ENCODE measurements at places on chromosomes 6 and 20.

GRCh38 chr6:158207422-158207788, 39.3 kb downstream of the GTF2H5 start:
- peak; percentile 93 for DNase-seq

GRCh38 chr6:157954150-157955117, 27.2 kb upstream of the SYNJ2 start:
- peak; percentile 41 for DNase-seq

DNA sequence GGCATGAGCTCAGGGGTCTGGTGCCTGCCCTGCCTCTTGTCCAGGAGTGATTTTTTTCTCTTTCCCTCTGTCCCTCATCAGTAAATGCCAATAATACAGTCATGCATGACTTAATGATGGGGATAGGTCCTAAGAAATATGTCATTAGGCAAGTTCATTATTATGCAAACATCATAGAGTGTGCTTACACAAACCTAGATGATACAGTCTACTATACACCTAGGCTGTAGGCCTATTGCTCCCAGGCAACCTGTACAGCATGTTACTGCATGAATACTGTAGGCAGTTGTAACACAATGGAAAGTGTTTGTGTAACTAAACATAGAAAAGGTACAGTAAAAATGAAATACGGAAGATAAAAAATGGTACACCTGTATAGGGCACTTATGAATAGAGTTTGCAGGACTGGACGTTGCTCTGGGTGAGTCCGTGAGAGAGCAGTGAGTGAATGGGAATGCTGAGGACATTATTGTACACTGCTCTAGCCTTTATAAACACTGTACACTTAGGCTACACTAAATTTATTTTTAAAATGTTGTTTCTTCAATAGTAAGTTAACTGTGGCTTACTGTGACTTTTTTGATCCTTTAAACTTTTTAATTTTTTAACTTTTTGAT, 22.1 kb downstream of the PBOV1 start:
- DNase-seq, result no peak

- peak; percentile 74 for DNase-seq
Measured at GRCh38 chr6:147950623-147950987, 392.0 kb upstream of the SASH1 start.

GRCh38 chr6:106495014-106495413, 134.3 kb downstream of the RTN4IP1 start:
- no peak for DNase-seq

GRCh38 chr6:103799971-103800670, 1059.6 kb downstream of the HACE1 start:
- DNase-seq, result no peak

DNA sequence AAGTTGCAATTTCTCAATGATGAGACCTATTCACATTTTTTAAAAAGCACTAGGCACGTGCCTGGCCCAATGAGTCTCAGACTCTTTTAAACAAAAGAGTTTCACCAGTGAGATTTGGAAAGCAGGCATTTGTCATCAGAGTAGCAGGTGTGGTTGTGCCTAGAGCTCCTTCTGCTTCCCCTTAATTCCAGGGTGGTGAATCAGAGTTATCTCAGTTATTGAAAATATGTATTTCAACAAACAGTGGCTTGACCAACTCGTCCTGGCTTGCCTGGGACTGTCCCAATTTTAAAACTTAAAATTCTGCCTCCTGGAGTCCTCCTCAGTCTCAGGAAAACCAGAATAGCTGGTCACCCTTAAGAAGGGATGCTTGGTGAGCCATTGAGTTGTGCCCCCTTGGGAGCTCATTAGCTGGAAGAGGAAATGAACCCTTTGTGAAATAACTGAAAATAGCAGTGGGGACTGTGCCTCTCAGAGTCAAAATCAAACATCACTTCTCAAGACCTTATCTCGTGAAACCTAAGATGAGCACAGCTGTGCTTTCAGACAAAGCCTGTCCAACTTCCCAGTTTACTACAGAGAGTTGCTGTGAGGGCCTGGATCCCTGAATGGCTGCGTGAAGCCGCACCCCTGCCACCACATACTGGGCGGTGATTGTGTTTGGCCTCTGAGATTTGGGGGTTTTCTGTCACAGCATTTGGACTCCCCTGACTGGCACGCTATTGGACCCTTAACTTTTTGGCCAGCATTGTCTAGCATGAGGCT, 116.3 kb downstream of the ANKRD60 start:
- peak; percentile 73 for DNase-seq

DNA sequence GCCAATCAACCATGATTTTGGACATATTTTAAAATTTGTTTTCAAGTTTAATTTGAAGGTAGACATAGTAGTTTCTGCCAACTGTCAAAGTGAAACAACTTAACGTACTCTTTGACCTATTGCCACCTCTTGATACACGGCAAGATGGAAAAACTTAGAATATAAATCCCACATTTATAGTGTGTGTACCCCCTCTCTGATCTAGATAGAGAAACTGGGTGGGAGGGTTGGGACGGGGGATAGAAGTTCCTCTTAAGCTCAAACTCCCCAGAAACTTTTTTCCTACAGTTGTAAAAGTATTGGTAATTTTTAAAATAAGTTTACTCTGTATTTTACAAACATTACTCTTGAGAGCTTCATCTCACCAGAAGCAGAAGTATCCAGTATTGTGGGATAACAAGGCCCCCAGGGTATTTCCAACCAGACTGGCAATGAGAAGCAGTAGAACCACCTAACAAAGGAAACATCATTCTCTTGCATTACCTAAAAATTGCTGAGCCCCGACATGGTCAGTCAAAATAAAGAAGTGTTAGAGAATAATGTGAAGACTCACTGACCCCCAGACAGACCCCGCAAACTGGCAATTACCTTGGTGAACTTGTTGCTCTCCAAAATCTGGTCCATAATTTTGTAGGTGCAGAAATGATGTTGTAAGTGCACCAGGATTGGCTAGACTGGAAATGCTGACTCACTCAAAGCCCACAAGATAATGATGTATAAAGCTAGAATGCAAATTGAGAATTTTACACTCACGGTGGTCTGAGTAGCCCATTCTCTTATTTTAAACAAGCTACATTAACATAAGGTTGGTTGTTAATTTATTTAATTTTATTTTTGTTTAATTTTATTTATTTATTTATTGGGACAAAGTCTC, 74.7 kb upstream of the TNFAIP3 start:
- no peak for DNase-seq

DNA sequence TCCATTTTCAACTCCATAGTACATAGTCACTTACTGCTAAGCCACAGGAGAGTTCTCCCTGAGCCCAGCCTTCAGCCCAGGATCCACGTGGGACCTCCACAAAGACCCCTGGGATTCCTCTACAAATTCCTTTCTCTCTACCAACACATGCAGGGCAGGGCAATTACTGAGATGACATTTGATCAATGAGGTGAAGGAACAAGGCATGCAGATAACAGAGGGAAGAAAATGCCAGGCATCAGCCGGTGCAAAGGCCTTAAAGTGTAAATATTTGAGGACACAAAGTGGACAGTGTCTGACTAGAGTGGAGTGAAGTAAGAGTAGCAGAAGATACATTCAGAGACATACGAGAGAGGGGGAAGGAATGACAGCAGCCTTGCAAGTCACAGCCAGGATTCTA, 70.2 kb downstream of the HS3ST5 start:
- no peak for DNase-seq

GRCh38 chr20:34129518-34130162, 17.6 kb upstream of the EIF2S2 start:
- DNase-seq, result peak; percentile 69

GRCh38 chr20:50582591-50583234, 72.5 kb downstream of the PTPN1 start:
- no peak for DNase-seq

GRCh38 chr6:131378874-131379273, 194.2 kb upstream of the ARG1 start:
- DNase-seq, result no peak

DNA sequence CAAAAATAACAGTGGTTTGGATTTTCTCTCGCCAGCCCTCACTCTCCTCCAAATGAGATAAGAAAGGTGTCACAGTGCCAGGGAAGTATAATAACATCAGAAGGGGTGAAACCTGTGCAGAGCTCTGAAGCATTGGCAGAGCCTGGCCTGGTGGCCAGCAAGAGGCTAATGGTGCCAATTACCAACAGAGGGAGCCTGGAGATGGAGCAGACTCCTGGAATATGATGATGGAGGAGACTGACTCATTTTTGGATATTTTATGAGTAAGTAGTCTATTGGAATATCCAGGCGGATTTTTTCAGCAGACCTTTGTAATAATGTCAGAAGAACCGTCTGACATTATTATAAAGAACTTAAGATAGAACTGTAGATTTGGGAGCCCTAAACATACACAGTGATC, 442.6 kb upstream of the MARCKS start:
- peak; percentile 67 for DNase-seq

- DNase-seq, result peak; percentile 80
Measured at GRCh38 chr6:144897441-144897921, 612.3 kb downstream of the UTRN start.

GRCh38 chr20:46377518-46377917, 28.9 kb downstream of the ELMO2 start:
- DNase-seq, result no peak

DNA sequence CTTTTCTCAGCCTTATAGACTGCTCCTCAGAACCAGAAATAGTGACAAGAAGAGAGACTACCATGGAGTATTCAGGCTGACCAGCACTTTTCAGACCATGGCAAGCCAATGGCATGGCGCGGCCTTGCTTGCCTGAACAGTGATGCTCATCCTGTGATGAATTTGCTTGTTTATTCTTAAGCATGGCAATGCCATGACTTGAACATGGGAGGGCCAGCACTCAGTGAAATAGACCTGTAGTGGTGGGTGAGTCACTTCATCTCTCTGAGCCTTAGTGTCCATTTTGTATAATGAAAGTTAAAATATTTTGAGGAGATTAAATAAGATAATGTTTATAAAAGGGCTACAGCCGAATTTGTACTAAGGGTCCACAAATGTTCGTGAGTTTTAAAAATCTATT, 79.1 kb downstream of the LRRC1 start:
- peak; percentile 24 for DNase-seq

DNA sequence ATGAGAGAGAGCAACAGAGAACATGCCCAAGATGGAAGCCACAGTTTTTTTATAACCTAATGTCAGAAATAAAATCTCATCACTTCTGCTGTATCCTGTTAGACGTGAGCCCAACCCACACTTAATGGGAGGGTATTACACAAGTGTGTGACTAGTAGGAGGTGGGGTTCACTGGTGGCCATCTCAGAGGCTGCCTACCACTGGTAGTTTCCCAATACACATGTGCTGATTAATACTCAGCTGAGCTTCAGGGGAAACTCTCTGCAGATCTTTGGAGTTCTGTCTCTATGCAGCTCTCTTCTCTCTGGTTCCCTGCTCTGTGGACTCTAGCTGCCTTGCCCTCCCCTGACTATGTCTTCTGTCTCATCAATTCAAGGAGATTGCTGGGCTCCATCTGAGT, 35.7 kb downstream of the CNBD2 start:
- DNase-seq, result peak; percentile 33

DNA sequence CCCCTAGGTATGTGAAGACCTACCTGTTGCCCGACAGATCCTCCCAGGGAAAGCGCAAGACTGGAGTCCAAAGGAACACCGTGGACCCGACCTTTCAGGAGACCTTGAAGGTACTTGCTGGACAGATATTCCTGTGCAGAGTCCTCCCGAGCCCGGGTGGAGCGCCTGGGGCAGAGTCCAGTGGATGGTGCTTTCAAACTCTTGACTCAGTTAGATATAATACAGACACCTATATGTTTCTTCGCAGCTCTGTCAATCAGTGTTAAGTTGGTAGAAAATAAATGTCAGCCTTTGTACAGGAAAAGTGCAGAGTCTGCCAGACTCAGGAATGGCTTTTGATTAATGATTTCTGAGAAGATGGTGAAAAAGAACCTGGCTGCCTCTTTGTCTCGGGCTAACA, 67.2 kb downstream of the EZR start:
- DNase-seq, result no peak

DNA sequence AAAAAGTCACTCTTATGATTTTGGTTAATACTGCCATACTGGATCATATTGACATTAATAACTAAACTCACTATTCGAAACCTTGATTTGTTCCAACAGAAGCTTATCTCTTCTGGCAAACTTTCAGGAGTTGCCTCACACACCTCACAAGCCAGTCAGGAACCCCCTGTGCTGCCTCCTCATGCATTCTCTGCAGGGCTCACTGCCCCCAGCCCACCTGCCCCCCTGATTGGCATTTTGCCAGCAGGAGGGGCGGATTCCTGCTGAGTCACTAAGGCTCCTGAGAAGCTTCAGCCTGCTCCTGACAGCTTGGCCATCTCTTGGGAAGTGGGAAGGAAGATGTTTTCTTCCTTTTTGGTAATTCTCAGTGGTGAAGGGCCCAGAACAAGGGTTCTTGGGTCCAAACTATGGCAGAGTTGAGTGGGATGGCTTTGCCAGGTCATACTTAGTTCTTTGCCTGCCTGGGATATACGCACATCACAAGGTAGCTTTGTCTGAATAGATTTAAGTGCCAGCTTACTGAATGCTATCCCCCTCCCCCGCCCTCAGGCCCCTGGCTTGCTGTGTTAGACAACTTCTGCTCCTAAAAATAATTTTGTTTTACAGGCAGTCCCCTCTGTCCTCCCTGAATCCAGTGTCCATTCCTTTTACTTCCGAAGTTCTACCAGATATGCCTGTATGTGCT, 31.4 kb downstream of the SLC35F1 start:
- no peak for DNase-seq

- DNase-seq, result no peak
Measured at GRCh38 chr6:64990652-64991304, 716.2 kb downstream of the EYS start.

DNA sequence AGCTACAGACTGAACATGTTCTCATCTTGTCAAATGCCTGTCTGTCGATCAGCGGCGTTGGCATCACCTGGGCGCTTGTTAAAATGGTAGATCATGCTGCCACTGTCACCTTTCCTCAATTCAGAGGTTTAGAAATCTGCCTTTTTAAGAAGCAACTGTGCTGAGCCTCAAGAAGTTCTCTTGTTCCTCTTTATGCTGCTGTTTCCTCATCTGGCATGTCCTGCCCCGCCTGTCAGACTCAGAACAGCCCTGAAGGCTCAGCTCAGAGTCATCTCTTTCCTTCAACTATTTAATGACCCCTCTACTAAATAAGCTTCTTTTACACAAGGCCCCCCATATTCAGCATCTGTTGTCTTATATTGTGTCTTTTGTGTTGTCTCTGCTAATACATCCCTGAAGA, 368.2 kb downstream of the EPM2A start:
- no peak for DNase-seq

GRCh38 chr6:37256692-37257319, 766 bp upstream of the TBC1D22B start:
- peak; percentile 87 for DNase-seq

GRCh38 chr6:75631859-75632635, 30.4 kb downstream of the SENP6 start:
- DNase-seq, result no peak

DNA sequence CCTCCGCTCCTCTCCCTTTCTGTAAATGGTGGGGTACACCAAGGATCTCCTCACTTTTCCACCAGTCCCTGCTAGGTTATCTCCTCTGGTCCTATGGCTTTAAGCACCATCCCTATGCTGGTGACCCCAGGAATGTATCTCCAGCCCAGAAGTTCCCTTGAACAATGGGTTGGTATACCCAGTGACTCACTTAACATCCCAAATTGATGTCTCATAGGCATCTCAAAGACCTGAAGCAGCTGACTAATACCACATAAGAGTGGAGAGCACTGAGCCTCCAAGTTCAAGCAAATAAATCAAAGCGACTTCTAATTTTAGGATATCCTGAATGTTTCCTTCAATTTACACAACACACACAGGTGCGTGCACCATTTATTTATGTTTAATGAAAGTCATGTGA, 48.3 kb downstream of the ADGRF1 start:
- DNase-seq, result peak; percentile 76

- peak; percentile 79 for DNase-seq
Measured at GRCh38 chr20:57361517-57361916, 10.5 kb downstream of the RAE1 start.

Measured in iris pigment epithelial cell (primary cell).